Hippocampal formation (tissue), 2 donors: ENCODE measurements at places on chromosomes 1 and 21.

- no peak for DNase-seq
Measured at GRCh38 chr1:51941528-51941927, 49.0 kb downstream of the RAB3B start.

DNA sequence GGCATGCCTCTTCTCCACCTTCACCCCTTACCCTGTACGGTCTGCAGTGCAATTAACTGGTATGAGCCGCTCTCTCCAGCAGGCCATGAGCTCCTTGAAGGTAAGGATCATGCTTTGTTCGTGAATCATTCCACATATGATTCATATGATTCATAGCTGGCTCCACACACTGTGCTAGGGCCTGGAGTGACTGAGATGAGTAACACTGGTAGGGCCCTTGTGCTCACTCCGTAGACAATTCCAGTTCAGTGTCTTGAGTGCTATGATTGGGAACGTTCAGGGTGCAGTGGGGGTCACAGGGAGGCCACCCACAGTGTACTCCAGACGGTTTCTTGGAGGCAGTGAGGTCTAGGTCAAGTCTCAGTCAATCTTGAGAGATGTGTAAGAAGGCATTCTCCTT is 239.8 kb downstream of the LMX1A start:
- no peak for DNase-seq

- no peak for DNase-seq
Measured at GRCh38 chr1:187568067-187568466, 739.3 kb downstream of the PLA2G4A start.

DNA sequence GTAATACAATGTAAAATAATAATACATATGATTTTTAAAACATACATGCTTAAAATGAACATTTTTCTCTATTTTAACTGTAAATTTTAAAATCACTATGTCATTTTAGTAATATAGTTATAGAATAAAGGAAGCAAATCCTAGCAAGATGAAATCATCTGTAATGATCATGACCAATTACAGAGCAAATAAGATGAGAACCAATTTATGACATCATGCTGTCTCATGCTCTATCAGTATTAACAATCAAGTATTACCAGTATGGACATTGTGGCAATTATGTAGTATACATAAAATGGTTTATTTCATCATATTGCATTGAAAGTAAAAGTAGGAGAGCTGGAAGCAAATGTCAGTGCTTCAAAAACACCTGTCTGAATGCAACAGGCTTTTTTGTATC is 255.0 kb downstream of the VAV3 start:
- DNase-seq = no peak

DNA sequence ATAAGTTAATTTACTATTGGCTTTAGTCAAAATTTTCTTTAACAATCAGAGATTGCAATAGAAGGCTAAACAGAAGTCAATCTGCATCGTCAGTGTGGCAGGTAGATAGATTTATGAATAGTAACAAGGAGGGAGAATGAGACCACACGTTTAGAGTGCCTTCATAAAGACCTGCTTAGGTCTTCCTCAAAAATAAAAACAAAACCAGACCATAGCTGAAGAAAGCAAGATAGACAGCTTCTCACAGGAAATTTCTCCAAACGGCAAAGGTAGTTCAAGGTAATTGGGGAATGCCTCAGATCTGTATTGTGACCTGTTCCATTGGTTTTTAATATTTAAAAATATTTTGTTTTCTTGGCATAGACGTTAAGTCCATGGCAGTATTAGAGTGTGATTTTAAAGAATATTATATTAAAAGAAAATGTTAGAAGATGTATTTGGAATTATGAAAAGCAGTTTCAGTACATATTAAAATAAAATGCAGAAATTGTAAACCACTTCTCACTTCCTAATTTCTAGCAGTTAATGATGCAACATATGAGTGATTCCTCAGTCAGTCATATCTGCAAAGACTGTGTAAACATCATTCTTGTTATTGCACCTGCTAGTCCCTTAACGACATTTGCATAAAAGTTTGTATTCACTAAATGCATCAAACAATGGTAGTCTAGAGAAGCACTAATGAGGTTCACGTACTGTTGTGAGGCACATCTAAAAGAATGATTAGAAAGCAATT is 278.0 kb downstream of the HLX start:
- DNase-seq = no peak

- no peak for DNase-seq
Measured at GRCh38 chr1:219359126-219359525, 185.4 kb downstream of the LYPLAL1 start.

DNA sequence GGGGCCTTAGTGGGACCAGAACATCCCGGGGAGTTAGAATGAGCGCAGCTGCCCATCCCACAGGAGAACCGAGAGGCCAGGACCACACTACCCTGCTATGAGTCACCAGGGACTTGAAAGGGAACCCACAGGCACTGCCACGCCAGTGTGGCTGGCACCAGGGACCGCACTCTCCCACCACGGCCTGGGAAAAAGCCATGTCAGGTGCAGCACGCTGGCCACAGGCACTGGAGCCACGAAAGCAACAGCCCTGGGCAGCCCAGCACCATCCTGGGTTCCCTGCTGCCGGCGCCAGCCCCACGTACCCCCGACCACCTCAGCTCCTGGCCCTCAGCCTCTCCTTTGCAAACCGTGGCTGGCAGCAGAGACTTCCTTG is 14.1 kb upstream of the TMEM240 start:
- no peak for DNase-seq

GRCh38 chr1:219731771-219732170 is 118.9 kb upstream of the ZC3H11B start:
- no peak for DNase-seq

DNA sequence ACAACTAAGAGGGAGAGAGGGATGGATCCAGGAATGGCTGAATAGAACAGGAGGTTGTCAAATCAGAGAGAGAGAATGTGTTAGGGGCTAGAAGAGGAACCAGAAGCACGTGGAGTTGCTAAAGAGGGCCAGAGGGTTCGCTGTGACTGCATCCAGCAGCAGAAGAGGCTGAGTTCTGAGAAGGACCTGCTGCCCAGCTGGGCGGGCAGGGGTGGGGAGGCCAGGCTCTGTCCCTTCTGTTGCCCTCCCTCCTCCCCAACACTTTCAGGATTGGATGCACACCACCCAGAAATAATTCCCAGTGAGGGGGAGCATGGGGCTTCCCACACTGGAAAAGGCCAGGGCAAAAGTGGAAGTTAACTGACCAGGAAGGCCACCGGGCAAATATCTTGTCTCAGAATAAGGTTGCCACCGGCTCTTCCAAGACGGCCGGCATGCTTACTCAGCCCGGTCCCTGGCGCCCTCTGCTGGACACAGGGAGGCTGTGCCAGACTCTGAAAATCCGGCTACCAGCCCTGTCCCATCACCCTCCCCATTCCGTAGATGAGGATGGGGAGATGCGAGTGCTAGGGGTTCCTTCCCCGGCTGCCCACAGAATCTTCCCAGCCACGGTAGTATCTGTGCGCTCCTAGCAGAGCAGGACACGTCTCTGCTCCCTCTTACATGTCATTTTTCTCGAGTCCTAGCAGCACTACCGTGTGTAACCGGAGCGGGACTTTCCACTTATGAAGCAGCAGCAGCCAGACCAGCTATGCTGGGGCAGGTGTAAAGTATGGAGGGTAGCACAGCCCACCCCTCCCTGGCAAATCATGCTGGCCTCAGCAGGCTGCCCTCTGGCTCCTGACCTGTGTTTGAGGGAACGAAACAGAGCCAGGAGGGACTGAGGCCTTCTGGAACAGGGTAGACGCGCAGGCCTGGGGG is 46.8 kb upstream of the A3GALT2 start:
- DNase-seq = peak; percentile 81
